ENCODE measurements at places on chromosomes 11 and 22. TPM values are rescaled to one million over a fixed set of nuclear protein-coding genes. Genes with fewer than 3 reads are reported as not detected.
A peak's percentile ranks its signal among the peaks of the same experiment; 100 is the strongest.

DNA sequence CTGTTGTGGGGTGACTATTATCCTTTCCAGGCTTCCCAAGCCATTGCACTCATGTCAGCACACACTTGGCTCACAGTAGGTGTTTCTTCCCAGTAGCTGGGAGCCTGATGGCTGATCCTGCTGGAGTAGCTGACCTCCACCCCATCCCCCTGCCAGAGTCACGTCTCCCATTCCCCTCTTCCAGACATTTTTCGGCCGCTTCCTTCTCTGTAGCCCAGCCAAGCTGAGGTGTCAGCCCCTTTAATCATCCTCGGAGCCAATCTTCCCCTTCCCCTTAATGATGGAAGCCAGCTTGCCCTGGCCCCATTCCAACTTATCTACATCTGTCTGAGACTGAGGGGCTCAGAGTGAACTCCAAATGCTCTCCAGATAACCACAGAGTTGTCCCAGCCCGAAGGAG is 550.7 kb downstream of the MN1 start:
- DNase-seq = no peak

DNA sequence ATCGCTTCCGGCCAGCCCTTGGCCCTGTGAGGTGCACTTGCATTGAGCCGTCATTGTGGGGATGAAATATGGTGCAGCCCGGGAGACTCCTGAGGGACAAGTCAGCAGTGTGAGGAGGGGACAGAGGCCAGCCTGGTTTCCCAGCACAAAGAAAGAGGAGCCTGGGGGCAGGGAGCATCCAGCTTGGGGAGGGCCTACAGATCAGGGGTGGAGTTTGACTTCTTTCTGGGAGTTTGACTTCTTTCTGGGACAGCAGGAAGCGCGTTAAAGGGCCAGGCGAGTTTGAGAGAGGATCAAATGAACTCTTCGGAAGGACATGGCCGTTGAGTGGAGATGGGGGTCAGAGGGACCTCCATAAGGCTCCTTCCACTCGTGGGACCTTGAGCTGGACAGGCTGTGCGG is 91.9 kb downstream of the LRRC32 start:
- DNase-seq = no peak

GRCh38 chr11:104917271-104918112 is 19.2 kb upstream of the CASP12 start:
- DNase-seq = no peak

GRCh38 chr11:62958547-62959421 is 26.0 kb downstream of the SLC22A6 start:
- DNase-seq = peak; percentile 65

DNA sequence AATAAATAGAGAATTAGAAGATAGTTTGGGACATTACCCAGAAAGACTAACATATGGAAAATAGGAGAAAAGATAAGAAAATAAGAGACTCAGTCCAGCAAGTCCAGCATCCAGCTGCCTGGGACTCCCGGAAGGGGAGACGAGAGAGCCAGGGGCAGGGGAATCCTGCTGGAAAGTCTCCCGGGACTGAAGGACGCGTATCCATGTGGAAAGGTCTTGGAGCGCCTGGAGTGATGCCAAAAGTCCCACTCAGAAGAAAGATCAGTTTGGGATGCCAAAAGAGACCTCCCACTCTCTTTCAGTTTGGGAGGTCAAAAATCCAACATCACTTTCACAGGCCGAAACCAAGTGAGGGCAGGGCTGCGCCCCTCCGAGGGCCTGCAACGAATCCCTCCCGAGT is 30.7 kb downstream of the LRFN4 start:
- no peak for DNase-seq

The NXPE4 gene
- total RNA-seq = not detected

The OR5B21 gene
- 0.71 TPM for total RNA-seq

Data from left lung (tissue), 14 donors.